ENCODE measurements at places on chromosomes 6 and 20.

GRCh38 chr20:50054626-50055511 is 58.1 kb downstream of the UBE2V1 start:
- no peak for DNase-seq

DNA sequence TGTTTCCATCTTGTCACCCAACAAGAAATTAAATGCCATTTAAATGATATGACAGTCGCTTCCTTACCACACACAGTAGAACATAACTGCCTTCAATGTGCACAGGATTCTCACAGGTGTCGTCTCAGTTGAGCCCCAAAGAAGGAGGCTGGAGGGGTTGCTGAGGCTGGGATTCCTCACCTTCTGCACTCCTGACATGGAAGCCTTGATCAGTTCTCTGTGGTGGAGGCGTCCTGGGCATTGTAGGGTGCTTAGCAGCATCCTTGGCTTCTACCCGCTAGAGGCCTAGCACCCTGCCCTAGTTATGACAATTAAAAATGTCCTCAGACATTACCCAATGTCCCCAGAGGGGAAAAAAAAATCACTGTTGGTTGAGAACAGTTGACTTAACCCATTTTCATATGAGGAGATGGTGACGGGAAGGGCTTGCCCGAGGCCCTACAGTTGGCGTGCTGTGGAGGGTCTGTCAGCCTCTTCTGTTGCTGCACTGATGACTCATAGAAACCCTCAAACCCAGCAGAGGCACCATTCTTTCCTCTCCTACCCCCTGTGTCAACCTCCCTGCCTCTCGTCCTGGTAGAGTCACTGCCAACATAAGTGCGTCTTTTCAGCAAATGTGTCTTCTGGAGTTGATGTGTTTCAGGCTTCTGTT is 19.3 kb upstream of the ZNF831 start:
- no peak for DNase-seq

- no peak for DNase-seq
These were observed 143.3 kb upstream of the MAP3K7 start for GRCh38 chr6:90730151-90730673.

GRCh38 chr20:61193164-61193563 is 58.9 kb upstream of the CDH4 start:
- DNase-seq = no peak

DNA sequence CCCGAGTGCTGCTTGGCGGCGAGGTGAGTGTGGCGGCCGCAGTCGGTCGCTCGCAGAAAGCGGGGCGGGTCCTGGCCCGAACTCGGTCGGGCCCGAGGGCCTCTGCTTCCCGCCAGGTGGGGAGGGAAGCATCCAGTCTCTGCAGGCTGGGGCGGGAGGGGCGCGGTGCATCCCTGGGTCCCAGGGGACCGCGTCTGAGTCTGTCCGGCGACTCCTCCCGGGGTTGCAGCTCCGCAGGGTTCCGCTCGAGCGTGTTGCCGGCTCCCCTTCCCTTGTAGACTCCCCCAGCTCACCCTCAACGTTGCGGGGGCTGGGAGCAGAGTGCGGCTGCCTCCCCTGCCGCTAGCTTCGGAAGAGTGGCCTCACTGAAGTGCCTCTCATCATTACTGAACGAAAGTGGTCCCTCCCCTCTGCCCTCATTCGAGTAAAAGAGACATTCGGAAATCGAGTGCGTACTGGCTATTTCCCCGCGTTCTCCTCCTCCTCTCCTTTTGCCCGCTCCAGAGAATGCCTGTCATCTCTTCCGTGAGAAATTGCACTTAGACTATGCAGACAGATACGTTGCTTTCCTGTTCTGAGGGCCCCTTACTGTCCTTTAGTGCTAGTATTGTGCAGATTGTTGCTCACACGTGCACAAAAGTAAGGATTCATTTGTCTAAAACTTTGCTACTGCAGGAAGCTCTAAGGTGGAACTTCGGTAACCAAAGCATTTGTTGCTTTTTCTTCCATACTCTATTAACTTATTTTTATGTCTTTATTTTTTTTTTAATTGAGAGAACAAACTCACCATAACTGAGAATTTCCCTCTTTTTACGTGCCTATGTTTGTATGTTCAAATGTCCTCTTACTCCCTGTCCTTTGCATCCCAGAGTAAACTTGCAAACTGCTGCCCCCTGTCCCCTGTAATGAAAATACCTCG is 751 bp downstream of the MAP3K4 start:
- DNase-seq = peak; percentile 12

- DNase-seq = no peak
These were observed 127.4 kb downstream of the CD24 start for GRCh38 chr6:106847116-106847515.
